NCI-H526 (cell line): ENCODE measurements at places on chromosomes 7 and 10.
A peak's percentile ranks its signal among the peaks of the same experiment; 100 is the strongest.

DNA sequence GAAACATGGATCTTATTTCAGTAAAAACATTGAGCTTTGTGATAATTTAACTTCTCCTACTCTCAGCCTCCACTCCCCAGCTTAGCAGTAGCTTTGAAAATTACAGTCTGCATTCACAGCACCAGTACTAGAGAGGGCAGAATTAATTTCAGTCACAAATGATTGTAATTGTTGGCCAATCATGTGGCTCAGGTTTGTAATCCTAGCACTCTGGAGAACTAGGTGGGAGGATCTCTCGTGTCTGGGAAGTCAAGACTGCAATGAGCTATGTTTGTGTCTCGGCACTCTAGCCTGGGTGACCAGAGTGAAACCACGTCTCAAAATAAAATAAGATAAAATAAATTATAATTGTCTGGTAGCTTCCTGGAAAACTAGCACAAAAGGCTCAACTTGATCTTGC is 620.9 kb downstream of the TNS3 start:
- no peak for DNase-seq

GRCh38 chr7:36198854-36199266 is 45.8 kb downstream of the EEPD1 start:
- no peak for DNase-seq

DNA sequence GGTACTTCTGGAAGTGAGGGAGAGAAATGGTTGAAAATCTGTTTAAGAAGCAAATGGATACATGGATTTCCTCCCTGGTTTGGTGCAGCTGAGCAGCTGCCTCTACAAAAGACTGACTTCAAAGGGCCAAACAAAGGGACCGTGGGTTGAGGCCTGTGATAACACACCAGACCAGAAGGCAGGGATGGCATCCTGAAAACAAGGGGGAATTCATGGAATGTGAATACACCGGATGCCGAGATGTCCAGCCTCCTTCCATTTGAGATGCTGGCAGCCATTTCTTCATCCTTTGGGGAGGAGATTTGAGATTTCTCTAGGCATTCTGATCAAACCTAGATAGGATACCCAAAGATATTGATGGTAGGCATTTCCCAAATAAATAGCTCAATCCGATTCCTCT is 36.9 kb downstream of the TAF3 start:
- no peak for DNase-seq

DNA sequence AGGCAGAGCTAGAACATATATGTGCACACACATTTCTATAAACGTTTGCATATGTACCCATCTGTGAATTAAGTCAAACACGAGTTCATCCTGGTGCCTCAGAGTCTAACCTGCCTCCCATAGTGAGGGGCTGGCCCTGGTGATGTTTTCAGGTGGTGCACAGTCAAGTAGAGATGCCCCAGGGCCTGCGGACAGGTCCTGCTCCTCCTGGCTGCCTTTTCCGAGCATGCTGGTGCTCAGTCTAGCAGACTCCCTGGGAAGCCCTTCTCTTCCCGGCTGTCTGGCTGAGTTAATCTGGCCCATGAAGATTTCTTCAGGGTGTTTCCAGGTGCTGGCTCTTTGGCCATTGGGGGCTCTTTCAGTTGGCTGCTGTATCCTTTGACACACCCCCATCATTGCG is 14.3 kb downstream of the ADCY1 start:
- DNase-seq: no peak

- peak; percentile 25 for DNase-seq
Measured at GRCh38 chr7:131111081-131111576, 216.5 kb upstream of the MKLN1 start.
